ENCODE measurements at places on chromosomes 2 and 18.

GRCh38 chr2:83756219-83756618 is 702.9 kb downstream of the SUCLG1 start:
- DNase-seq, result no peak

GRCh38 chr2:219868635-219869034 is 241.2 kb downstream of the SLC4A3 start:
- no peak for DNase-seq

DNA sequence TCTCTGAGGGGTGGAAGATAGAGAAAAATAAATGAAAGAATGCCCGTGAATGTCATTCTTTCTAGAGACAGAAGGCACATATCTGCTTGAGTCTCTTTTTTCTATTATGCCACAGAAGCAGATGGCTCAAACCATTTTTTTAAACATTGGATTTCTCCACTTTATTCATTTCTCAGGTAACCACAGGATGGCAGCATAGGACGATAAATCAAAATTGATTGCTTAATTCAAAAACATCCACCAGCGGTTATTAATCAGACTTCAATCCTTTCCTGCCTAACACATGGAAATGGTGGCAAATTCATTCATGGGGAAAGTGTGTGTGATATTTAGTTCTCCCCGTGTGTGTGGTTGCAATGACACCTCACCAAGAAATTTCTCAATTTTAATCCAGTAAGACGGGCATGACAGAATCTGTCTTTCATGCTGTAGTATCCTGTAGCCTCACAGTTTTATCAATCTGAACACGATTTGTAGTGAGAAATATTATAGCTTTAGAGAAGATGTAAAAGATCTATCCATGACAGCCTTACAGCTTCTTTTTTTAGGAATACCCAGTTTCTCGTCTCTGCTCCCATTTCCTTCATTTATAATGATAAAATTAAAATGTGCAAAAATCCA is 72.2 kb downstream of the DSC3 start:
- DNase-seq, result no peak

DNA sequence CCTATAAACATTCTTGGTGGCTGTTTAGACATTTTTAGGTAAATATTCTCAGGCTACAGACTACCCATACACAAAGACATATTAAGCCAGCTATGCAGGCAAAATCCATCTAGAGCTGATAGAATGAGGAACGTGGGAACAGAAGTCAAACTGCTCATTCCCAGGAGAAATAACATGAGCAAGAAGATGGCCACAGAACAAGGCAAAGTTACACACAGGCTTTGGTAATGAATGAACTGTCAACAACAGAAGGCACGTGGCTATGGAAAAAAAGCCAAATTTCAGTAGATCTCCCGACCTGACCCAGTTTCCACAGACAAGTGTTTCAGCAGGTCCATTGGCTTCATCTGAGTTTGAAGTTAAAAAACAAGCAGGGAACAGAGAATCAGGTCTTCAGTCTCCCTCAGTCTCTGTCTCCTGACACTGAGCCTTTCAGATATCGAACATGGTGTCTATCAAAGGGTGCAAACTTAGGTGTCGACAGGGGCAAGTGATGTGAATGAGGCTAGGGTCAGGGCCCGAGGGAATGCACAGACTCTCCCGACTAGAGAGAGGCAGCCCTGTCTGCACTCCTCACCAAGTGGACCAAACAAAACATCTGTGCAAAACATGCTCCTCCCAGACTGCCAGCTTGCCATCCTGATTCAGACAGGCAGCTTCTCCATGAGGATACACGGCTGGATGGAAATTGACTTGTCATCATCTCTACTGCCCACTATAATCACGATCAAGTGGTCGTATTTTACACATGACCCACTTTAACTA is 25.9 kb downstream of the SIGLEC15 start:
- no peak for DNase-seq

GRCh38 chr2:3254442-3254941 is 123.1 kb downstream of the EIPR1 start:
- no peak for DNase-seq

DNA sequence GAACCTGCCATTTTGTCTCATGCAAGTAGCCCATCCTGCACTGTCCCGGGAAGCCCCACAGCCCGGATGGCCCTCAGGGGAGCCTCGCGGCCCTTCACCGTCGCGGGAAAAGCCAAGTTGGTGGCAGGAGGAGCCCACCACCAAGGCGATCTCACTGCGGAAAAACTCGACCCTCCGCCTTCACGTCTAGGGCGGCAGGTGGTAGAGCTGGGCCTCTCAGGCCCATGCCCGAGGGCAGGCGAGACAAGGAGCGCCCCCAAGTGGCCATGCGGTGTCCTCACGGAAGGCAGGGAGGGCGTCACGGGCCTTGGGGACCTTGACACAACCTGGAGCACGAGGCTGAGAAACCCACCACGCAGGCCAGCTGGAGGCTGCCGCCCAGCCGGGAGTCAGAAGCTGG is 34.8 kb upstream of the SKA1 start:
- no peak for DNase-seq
